Adrenal gland (tissue), 19 donors: ENCODE measurements at places on chromosomes 3 and 15. TPM values are rescaled to one million over a fixed set of nuclear protein-coding genes. Genes with fewer than 3 reads are reported as not detected.

GRCh38 chr3:136819731-136820679, 1.1 kb downstream of the SLC35G2 start:
- peak; percentile 74 for DNase-seq

- DNase-seq = no peak
Observed at GRCh38 chr15:88447741-88448140, 19.4 kb downstream of the MRPL46 start.

GRCh38 chr15:98681061-98681460, 32.7 kb downstream of the IGF1R start:
- no peak for DNase-seq

DNA sequence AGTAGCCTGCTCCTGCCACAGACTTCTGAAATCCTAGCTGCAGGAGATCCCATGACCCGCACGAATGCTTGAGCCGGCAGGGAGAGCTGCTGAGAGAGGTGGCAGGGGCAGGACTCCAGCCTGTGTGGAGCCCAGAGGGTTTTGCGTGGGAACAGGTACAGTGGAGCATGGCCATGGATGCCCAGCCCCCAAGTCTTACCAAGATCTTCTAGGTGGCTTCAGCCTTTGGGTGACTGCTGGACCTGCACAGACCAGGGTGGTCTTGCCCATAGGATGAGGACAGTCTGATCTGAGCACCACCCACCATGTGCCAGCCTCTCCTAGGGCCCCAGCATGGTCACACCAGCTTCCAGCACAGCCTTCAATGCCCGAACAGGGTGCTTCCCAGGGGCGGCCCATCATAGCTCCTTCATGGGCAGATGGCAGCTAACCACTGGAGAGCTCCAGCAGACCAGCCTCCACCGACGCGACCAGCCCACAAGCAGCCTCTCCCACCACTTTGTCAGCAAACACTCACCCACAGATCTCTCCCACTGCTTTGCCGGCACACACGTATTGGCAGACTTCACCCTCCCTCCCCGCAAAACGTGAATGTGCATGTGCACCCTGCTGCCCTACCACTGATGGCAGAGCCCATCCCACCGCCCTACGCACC, 56.0 kb downstream of the ADAMTS17 start:
- DNase-seq = no peak

- DNase-seq = no peak
Observed at GRCh38 chr3:40997711-40998519, 201.4 kb upstream of the CTNNB1 start.

Gene GOLGA6L7
- total RNA-seq = not detected

DNA sequence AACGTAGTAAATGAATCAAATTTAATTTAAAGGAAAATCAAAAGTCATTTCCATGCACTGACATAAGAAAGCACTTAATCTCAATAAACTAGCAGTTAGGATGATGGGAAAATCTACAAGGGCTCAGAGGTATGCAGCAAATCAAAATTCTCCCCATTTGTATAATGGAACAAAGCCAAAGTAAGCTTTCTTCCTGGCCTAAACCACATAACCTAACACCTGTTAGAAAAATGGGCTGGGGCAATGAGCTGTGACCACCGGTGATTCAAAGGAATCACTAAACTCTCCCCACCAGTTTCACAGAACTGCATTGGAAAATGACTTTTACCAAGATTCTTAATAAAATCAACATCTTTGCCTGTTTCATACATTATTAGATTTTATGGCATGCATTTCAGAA, 1024.3 kb downstream of the FHIT start:
- no peak for DNase-seq

- peak; percentile 23 for DNase-seq
Observed at GRCh38 chr3:39147711-39148434, 5.5 kb downstream of the CSRNP1 start.

- no peak for DNase-seq
Observed at GRCh38 chr3:192675958-192676649, 51.2 kb downstream of the FGF12 start.
